ENCODE measurements at places on chromosomes 1 and 21.
A peak's percentile ranks its signal among the peaks of the same experiment; 100 is the strongest.

DNA sequence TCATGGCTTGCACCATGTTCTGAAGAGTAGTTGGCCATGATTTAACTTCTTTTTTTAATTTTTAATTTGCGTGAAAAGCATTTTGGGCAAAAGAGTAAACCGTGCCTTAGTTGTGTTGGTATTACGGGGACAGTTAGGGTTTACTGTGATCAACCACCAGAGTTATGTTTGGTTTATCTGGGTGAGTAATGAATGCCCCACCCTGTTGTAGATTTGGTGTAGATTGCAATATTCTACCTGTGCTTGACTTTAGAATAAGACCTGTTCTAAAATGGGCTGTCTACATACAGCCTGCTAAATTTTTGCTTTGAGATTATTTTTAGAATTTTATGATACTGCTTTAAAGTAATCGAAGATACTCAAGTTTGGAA lies 1.4 kb downstream of the USP25 start:
- no peak for DNase-seq

- no peak for DNase-seq
Observed at GRCh38 chr1:198638894-198639635, at the start of gene PTPRC. PTPRC (plus strand) TSS chr1:198639040; CDS start chr1:198639269, 229 bp downstream.

- DNase-seq, result peak; percentile 77
Observed at GRCh38 chr1:24925082-24925779, 4.8 kb downstream of the RUNX3 start.

DNA sequence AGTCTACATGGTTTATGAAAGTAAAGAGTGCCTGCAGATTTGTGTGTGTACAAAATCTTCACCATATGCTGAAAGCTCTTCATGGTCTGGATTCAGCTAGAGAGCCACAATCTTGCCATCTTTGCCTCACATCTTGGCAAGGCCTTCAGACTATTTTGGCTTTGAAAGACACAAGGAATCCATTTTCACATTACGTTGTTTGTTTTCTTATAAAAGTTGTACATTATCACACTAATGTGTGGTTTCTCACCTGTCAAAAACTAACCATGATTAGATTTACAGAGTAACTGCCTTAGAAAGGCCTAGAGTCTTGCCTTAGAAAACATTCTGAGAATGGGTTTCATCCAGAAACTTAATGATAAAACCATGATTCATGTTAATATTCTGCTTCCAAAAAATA lies 494.6 kb downstream of the NEGR1 start:
- no peak for DNase-seq

DNA sequence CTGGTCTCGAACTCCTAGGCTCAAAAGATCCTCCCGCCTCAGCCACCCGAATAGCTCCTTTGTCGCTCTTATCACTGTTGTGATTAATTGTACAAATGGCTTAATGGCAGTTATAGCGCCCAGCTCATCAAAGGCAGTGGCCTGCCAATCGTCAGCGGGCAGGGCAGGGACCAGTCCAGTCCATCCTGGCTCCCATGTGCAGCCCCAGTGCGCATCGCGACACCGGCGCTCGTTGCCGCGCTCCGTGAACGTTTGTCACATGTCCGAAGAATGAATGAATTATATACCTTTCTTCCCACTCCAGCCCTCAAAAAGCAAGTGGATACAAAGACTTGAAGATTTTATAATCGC lies 18.4 kb downstream of the MTX1 start:
- peak; percentile 36 for DNase-seq

- no peak for DNase-seq
Observed at GRCh38 chr1:208536212-208536611, 292.0 kb upstream of the PLXNA2 start.

GRCh38 chr1:99768104-99768503 lies 1.7 kb upstream of the FRRS1 start:
- no peak for DNase-seq

GRCh38 chr1:2074944-2075740 lies 24.9 kb downstream of the PRKCZ start:
- no peak for DNase-seq

DNA sequence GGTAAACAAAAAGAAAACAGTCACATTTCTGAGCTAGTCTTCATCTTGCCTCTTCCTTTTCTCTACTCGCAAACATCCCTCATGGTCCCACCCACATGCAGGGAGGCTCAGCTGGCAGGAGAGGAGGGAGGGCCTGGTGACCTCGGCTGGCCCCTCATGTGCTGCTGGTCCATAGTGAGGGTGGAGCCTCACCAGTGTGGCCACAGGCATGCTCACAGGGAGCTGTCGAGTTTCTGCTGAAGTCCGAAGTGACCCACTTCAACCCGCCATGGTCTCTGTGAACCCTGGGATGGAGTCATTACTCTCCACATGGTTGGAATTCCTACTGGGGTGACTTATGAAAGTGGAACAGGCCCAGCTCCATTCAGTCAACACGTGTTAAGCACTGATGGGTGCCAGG lies 253.4 kb downstream of the RHOU start:
- DNase-seq, result no peak

- no peak for DNase-seq
Observed at GRCh38 chr1:109472779-109473178, 6.4 kb downstream of the SYPL2 start.

DNA sequence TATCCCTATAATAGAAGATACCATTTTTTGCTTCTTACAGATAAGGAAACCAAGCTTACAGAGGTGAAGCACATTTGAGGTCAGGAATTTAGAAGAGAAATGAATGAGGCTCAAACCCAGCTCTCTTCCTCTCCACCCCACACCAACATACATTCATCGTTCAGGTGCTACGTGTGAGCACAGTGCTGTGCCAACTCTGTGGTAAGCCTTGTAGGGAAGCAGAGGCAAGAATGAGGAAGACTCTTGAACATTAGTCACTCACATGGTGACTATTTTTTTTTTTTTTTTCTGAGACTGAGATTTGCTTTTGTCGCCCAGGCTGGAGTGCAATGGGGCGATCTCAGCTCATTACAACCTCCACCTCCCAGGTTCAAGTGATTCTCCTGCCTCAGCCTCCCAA lies 314.0 kb downstream of the NTNG1 start:
- no peak for DNase-seq

- no peak for DNase-seq
Observed at GRCh38 chr1:27724961-27725373, 794 bp upstream of the FAM76A start.

DNA sequence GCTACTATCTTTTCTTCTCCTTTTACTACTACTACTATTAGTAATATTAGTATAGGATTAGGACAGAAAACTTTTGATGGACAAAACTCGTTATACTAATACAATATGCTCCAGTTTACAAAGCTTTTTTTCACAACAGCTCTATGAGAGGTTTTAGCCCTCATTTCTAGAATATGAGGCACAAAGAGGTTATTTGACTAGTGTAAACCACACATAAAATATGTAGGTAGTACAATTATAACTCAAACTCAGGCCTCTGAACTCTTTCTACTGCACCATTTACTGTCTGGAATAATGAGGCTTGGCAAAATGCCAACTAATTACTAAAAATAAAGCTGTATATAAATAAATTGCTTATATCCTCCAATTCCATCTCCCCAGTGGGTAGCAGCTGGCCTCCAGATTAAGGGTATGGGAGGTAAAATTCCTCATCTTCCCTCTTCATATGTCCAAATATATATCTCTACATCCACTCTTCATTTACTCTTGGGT lies 99.9 kb downstream of the LYST start:
- no peak for DNase-seq

DNA sequence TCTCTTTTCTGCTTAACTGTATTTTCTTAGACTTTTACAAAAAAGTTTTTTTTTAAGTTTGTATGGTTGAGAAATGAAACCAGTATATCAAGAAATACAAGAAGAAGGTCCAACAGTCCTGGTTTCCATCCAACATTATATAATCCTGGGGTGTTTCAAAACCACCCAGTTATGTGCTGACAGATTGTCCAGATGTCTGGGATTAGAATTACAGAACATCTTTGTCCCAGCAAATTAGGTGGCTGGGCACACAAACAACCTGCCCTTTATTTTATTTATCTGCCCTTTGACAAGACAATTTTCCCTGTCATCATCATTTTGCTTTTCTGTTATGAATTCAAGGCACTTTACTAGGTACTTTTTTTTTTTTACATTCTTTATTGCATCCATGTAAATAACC lies 622.1 kb downstream of the PLPP3 start:
- no peak for DNase-seq

DNA sequence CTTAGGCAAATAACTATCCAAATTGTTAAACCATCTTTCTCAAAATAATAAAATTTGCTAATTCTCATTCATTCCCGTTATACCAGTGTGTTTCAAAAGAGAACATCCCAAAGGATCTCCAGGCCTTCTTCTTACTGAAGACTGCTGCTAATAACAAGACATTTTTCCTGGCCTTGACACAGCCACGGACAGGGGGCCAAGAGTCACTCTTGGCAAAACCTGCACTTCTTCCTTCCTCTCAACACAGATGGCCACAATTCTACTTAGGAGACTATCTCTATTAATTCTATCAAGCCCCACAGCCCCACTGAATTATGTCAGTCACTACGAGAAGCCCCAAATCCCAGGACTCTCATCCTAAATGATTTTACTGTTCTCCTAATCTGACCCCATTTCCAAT lies 86.0 kb downstream of the EVI5 start:
- DNase-seq, result no peak

GRCh38 chr1:219329578-219329977 lies 155.9 kb downstream of the LYPLAL1 start:
- DNase-seq, result no peak

GRCh38 chr1:30974536-30974935 lies 66.0 kb upstream of the SDC3 start:
- no peak for DNase-seq

DNA sequence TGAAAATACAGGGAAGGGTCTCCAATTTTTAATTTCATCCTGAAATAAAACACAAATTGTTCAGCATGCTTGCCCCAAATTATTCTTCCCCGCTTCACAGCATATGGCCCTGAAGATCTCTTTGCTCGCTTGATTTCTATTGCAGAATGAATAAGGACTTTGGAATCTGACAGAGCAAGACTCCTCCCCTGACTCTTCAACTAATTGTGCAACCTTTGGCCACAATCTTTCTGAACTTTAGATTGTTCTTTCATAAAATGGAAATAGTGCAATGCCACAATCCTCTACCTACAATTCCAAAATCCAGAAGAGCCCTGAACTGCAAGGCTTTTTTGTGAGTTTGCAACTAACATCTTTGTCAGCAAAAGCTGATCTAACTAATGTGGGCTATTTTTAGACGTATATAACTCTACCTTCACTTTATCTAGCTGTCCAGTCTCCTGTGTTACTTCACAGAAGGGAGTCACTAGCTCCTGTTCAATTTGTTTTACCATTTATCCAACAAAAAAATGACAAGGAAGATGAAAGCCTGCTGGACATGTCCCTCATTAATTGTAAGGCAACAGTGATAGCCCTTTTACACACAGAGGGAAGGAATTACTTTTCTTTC lies 13.4 kb downstream of the RNASEL start:
- no peak for DNase-seq

- DNase-seq, result no peak
Observed at GRCh38 chr1:48048064-48048463, 50.9 kb upstream of the TRABD2B start.

DNA sequence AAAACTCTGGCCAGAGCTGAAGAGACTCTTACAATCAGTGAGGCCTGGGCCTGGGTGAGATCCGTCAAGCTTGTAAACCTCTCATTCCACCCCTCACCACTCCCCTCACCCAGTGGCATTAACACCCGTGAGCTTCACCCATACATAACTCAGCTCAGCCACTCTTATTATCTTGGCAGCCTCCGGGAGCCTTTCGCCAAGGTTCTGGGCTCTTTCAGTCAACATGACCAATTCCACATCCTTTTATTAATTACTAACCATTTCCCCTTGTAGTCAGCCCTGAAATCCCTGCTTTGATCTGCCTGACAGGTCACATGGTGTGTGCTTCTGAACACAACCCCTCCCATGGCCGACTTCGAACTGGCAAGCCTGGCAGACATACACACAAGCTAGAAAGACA lies 134.8 kb downstream of the SETD4 start:
- DNase-seq, result no peak

DNA sequence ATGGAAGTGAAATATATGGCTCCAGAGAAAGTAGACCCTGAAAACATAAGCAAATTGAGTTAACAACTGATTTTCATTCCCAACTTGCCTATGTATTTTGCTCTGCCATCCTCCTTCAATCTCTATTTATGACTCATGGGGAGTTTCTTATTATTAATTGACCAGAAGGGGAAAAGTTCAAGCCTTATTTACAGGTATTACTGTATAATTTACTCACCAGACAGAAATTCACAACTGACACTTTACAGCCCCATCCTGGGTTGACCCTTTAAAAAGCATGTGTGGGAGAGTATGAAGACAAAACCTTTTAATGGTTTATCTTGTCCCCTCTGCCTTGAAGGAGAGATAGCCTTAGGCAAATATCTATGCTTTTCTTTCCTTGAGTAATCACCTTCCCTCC lies 39.8 kb upstream of the C1orf53 start:
- DNase-seq, result no peak

DNA sequence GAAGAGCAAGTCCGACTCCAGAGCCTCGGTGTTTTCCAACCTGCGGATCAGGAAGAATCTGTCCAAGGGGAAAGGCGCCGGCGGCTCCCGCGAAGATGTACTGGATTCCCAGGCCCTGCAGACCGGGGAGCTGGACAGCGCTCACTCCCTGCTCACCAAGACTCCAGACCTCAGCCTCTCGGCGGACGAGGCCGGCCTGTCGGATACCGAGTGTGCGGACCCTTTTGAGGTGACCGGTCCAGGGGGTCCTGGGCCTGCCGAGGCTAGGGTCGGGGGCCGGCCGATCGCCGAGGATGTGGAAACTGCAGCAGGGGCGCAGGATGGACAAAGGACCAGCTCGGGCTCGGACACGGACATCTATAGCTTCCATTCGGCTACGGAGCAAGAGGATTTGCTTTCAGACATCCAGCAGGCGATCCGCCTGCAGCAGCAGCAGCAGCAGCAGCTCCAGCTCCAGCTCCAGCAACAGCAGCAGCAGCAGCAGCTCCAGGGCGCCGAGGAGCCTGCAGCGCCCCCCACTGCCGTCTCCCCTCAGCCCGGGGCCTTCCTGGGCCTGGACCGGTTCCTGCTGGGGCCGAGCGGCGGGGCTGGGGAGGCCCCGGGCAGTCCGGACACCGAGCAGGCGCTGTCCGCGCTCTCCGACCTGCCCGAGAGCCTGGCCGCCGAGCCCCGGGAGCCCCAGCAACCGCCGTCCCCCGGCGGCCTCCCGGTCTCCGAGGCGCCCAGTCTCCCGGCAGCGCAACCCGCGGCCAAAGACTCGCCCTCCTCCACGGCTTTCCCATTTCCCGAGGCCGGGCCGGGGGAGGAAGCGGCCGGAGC lies 827 bp downstream of the FMN2 start:
- DNase-seq, result no peak

DNA sequence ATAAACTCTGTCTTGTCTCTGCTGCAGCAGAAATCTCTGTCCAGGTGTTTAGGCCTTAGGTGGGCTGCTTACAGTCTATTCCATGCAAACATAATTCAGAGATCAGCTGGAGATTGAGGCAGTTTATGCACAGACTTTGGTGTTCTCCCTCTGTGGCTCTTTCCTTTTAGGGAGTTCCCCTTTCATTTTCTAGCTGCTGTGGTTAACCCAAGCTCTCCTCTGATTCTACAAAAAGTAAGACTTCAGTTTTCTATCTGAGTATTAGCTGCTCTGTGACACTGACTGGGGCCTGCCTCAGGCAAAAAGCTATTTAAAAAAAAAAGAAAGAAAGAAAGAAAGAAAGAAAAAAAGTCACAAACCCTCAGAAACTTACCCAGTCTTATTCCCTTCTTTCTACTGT lies 211.1 kb downstream of the CAMTA1 start:
- DNase-seq, result no peak

- DNase-seq, result no peak
Observed at GRCh38 chr21:40445349-40445921, 401.5 kb downstream of the DSCAM start.

Measured in activated CD4-positive, alpha-beta T cell treated with anti-CD3 and anti-CD28 coated beads, Interleukin-2, amount 50 U/mL, for 1 hour (primary cell).